CMK (cell line): ENCODE measurements at places on chromosomes 13 and 19.
A peak's percentile ranks its signal among the peaks of the same experiment; 100 is the strongest.

GRCh38 chr19:44055870-44056269, 4.0 kb downstream of the ZNF223 start:
- no peak for DNase-seq

- peak; percentile 15 for DNase-seq
Measured at GRCh38 chr13:69857183-69857821, 250.3 kb upstream of the ATXN8OS start.

- DNase-seq: no peak
Measured at GRCh38 chr19:47134545-47134944, 3.9 kb downstream of the SAE1 start.

DNA sequence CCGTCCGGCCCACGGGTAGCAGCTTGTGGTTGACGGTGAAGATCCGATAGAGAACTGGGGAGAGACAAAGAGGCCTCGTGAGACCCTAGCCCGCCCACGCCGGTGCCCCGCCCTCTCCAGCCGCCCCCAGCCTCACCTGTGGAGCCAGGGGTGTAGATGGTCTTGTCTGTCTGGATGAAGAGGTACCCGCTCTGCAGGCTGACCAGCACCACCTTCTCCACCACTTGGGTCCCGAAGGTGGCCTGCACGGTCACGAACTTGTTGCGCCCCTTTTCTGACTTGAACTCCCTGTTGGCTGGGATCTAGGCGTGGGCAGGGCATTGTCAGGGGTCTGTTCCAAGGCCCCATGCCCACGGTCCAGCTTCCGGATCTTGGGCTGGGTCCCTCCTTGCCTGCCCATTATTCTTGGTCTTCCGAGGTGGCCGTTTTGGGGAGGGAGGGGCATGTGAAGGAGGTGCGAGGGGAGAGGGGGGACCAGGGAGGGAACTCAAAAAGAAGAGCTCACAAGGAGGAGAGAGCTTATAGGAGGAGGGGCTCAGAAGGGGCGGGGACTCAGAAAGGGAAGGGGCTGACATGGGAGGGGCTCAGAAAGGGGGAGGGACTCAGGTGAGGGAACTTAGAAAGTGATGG, 2.2 kb downstream of the C3 start:
- DNase-seq: no peak

GRCh38 chr13:78625384-78625783, 22.0 kb upstream of the POU4F1 start:
- no peak for DNase-seq

GRCh38 chr13:109786457-109787134, at the start of gene IRS2:
Gene IRS2 (minus strand): TSS chr13:109786583. CDS start chr13:109786053, 530 bp downstream.
- peak; percentile 76 for DNase-seq

DNA sequence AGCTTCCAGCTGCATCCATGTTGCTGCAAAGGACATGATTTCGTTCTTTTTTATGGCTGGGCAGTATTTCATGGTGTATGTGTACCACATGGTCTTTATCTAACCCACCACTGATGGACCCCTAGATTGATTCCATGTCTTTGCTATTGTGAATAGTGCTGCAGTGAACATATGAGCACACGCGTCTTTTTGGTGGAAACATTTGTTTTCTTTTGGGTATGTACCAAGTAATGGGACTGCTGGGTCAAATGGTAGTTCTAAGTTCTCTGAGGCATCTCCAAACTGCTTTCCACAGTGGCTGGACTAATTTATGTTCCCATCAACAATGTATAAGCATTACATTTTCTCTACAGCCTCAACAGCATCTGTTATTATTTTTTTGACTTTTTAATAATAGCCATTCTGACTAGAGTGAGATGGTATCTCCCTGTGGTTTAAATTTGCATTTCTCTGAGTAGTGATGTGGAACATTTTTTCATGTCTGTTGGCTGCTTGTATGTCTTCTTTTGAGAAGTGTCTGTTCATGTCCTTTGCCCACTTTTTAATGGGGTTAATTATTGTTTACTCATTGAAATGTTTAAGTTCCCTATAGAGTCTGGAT, 6.8 kb upstream of the UBE2L5 start:
- DNase-seq: no peak

DNA sequence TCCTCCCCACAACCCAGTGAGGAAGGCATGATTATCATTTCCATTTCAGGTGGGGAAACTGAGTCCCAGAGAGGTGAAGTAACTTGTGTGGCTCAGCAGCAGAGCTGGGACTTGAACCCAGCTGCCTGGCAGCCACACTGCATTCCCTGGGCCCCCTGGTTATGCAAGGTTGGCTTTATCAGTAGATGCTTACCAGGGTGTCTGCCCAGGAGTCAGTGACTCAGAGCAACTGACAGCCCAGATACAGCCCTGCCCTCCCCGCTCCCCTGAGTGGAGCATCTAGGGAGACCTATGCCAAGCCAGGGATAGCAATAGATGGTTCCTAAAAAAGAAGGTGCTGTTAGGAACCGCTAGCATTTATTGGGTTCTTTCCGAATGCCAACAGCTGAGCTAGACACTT, 5.9 kb downstream of the IGLON5 start:
- no peak for DNase-seq

DNA sequence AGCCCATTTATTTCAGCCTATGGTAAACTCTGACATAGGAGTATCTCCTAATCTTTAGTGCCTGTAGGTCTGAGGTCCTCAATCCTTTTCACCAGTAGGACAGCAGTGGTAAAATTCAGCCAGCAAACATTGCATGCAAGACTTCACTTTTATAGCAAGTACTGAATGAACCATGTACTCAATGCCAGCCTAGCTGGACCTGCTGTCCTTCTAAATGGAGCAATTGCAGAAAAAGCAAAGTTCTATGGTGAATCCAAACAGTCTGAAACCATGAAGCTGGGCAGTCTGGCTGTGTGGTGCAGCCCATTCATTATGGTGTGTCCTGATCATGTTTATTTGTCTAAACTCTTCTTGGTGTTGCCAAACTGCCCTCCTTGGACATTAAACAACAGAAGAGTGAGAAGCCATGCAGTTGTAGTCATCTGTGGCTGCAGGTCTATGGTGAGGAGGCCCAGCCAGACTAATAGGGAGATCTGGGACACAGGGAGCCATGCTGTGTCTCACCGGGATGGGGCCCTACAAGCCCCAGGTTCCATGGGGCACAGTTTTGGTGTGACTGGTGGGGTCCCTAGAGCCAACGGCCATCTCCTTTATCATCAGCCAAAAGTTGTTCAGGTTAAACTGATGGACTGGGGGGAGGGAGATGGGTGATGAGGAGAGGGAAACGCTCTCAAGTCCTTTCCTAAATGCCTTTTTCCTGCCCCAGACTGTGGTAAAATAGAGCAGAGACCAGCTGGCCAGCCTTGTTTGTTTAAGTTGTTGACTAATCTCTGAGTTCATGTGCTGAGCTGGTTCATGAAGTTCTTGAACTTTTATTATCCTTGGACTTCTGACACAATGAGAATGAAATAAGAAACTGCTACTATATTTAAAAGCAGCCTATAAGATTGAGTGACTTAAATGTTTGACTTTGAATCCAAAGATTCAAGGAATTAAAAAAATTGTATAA, 20.6 kb upstream of the TNFSF11 start:
- DNase-seq: no peak

DNA sequence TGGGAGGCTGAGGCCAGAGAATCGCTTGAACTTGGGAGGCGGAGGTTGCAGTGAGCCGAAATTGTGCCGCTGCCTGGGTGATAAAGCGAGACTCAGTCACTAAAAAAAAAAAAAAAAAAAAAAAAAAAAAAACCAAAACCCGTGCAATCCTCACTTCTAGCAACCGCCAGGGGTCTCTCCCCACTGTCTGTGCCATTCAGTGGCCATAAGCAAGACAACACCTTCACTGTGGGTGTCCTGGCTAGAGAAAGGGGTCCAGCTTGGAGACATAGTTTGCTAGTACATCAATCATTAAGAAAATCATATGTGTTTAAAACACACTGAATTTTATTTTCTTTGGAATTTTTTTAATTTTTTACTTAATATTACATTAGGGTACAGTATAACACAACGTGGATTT, 68.2 kb downstream of the RASL11A start:
- DNase-seq: no peak

- no peak for DNase-seq
Measured at GRCh38 chr13:43061496-43062280, 38.3 kb downstream of the DNAJC15 start.

- no peak for DNase-seq
Measured at GRCh38 chr19:1396768-1397679, 4.3 kb downstream of the GAMT start.

DNA sequence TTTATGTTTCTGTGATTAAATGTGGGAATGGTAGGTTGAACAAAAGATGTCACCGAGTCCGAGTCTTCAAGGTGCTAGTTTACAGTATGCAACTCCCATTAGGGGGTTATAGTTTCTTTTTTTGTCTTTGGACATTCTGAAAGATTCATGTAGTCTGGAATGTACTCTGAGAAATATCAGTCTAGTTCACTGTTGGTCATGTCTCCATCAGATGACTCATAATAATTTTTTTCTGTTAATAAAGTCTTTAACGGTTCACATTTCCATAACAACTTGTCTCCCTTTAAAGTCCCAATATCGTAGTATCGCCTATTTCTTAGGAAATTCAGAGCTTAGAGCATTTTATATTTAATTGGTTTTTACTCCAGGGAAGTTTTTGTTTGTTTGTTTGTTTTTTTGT, 13.5 kb upstream of the ESD start:
- no peak for DNase-seq

- DNase-seq: peak; percentile 76
Measured at GRCh38 chr19:12140545-12141404, 625 bp upstream of the ZNF20 start.

DNA sequence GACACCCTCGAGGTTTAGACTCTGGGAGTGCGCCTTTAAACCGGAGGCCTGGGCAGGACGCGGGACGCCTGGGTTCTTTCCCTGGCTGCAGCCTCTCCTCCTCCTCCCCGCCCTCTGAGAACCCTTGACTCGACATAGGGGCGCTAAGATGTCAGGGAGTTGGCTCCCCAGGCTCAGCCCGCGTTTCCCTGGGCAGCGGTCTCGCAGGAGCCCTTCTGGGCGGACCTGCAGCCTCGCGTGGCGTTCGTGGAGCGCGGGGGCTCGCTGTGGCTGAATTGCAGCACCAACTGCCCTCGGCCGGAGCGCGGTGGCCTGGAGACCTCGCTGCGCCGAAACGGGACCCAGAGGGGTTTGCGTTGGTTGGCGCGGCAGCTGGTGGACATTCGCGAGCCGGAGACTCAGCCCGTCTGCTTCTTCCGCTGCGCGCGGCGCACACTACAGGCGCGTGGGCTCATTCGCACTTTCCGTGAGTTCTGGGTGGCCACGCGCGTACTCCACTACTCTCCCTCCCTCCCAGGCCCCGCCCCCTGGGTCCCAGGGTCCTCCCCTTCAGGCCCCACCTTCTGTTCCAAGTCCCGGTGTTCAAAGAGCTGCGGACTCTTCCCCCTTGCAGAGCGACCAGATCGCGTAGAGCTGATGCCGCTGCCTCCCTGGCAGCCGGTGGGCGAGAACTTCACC, 1.3 kb downstream of the ICAM5 start:
- peak; percentile 84 for DNase-seq

GRCh38 chr19:7928741-7929701, 3.1 kb upstream of the CTXN1 start:
- no peak for DNase-seq

GRCh38 chr19:46741447-46741846, 4.4 kb upstream of the FKRP start:
- DNase-seq: no peak

GRCh38 chr19:30407068-30407709, 35.0 kb downstream of the ZNF536 start:
- no peak for DNase-seq

DNA sequence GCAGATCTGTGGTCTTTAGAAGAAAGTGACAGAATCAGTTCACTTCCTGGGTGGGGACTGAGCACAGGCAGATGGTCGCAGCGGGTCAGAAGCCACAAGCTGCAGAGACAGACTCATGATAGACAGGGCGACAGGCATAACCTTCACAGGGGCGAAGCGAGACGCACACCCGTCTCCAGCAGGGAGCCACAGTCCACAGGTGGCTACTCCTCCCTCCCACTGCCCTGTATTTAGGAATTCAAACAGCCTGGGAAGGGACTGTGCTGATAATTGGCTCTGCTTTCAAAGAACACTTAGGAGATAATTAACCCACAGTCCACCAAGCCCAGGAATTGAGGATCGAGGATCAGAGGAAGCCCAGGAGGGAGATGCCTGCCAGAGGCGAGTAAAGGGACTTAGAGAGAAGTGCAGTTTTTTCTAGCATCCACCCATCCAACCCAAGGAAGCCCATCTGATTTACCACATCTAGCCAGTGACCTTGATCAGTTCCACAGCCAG, 23.2 kb downstream of the RFX2 start:
- DNase-seq: no peak

DNA sequence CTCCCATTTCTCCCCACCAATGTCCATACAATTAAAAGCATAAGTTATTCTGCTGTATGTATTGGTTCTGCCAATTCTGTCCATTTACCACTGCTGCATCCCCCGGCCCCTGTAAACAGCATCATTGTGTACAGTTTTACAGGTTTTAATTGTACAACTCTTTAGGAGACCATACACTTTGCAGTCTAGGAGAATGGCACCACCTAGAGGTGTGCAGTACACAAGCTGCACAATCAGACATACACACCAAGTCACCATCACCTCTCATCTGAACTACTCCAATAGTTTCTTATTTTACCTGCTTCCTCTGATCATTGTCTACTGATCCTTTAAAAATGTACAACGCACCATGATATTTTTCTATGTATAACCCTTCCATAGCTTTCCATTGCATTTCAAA, 855.9 kb upstream of the KLHL1 start:
- DNase-seq: no peak

- DNase-seq: no peak
Measured at GRCh38 chr13:51048616-51049015, 62.5 kb downstream of the C13orf42 start.

DNA sequence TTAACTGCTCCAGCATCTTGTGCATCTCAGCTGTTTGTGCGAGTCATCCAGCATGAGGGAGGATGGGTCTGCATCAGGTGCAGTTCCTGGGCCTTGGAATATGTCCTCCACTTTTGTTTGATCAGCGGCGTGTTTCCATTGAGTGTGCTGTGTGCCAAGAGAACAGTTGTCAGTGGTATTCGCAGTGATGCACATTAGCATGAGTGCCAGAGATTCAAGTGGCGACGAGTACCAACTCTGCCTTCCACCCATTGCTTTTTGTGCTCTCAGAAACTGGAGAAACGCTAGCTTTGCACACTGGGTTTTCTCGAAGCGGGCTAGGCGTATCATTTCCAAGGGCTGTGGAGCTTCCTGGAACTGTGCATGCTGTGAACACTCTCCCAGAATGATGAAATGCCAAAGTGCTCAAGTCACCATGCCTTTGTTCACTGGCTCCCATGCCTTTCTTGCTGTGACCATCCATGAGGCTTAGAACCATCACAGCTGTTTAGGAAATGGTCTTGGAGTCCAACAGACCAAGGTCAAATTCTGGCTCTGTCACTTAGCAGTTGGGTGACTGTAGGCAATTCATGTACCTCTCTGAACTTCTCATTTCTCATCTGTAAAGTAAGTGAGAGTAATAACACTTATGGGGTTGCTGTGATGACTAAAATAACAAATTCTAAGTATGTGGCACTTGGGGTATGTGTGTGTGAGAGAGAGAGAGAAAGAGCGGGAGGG, 18.4 kb downstream of the LRCH1 start:
- DNase-seq: no peak

DNA sequence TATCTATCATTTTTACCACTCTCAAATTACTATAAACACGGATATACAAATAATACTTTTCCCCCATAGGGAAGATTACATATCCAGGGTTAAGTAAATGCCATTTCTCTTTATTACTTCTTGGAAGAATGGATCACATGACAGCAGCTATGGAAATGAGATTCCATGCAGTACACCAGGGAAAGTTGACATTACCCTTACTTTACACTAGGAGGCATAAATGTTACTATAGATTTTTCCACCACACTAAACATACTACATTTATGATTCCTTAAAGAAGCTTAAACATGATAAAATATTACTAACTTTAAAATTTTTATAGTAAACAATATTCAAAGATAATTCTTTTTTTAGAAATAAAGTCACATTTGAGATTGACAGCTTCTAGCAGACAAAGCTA, 611.4 kb downstream of the PCDH9 start:
- DNase-seq: no peak
